SK-N-SH treated with all-trans-retinoic acid at 6 μM for 48 hours (cell line): ENCODE measurements at places on chromosomes 16 and 17.
A peak's percentile ranks its signal among the peaks of the same experiment; 100 is the strongest.

- peak; percentile 86 for ATAC-seq
These were observed 20.9 kb upstream of the NSRP1 start for GRCh38 chr17:30095507-30096244.

DNA sequence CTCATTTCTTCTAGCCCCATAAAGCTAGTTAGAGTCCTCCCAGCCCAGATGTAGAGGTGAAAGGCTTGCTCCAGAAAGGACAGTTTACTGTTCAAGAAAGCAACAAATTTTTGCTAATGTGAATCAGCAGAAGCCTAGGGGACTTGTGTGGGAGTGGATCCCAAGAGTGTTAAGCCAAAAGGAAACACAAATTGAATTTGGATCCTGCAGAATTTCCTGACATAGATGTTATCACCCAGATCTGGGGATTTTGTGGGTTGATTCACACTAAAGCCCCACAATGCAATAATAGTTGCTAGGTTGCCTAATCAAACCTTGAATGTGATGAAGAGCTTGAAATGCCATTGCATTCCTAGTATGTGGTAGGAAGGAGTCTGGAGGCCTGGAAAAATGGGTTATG is 135.2 kb upstream of the HS3ST3A1 start:
- ATAC-seq = no peak

DNA sequence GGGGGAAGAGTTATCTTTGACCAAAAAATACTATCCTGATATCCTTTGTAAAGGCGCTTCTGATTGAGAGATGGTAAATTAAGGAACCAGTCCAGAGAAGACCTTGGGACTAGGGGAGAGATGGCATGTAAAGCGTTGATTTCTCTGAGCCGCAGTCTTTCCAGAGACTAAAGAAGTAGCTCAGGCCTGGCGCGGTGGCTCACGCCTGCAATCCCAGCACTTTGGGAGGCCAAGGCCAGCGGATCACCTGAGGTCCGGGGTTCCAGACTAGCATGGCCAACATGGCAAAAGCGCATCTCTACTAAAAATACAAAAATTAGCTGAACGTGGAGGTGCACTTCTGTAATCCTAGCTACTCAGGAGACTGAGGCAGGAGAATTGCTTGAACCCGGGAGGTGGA is 625 bp upstream of the CENPT start:
- no peak for ATAC-seq

DNA sequence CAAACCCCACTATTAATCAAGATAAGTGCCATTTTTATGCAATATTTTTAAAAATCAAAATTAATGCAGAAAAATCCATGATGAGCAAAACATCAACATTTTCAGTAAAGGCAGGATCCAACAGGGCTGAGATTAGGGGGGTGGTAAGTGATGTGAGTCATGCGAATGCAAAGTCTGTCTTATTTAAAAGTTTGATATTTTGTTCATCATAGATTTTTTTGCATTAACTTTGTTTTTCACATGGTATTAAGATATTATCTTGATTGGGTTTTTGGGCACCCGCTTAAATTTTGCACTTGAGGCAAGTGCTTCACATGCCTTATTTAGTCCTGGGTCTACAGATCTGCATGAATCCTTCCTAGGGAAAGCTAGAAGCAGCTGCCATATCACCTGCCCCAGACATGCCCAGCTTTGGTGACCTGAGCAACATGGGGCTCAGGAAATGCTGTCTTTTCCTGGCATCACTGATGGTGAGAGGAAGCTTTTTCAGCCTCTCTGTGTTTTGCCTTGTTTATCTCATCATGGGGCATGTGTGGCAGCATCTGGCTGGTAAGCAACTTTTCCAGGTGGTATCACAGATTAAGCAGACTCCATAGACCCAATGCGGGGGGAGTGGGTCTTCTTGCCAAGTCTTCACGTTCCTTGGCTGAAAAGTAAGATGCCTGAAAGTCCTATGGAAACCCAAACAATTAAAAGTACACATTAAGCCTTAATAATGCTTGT is 57.6 kb upstream of the NFAT5 start:
- no peak; the same call in 2 of the 3 replicates for ATAC-seq

DNA sequence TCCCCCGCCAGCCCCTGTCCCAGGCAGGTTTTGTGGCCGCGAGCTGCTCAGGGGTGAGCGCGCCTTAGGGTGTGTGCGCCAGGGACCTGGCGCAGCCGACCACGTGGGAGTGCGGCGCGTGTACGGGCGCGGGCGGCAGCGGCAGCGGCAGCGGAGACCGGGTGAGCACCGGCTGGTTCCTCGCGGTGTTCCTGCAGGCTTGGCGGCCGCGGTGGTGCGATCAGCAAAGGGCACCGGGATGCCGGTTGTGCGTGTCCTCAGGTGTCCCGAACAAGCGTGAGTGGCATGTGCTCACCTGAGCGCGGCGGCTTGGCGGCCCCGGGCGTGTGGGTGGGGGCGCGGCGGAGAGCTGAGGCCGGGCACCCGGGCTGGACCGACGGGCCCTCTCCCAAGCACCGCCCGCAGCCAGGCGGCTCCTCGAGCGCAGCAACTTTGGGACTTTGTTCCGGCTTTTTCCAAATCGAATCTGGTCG is 381 bp upstream of the HSD11B2 start:
- ATAC-seq = peak; percentile 28
